G401 (cell line): ENCODE measurements at places on chromosomes 3 and 15. TPM values are rescaled to one million over a fixed set of nuclear protein-coding genes. Genes with fewer than 3 reads are reported as not detected.

Gene CKMT1A
- total RNA-seq, result 3.8 and 14.2 TPM in 2 replicates

Gene ANKRD34C
- total RNA-seq, result not detected in 2 replicates

Gene GPR15
- not detected in 2 replicates for total RNA-seq

Gene SEMA3F
- 46.9 and 55.8 TPM in 2 replicates for total RNA-seq

Gene C3orf85
- not detected in 2 replicates for total RNA-seq

Gene ATP8B4
- 3.5 TPM in 1 of 2 replicates, not detected in the other for total RNA-seq

Gene FBXL2
- total RNA-seq, result 18.5 and 23.2 TPM in 2 replicates

Gene DNAJA4
- total RNA-seq, result not detected in 2 replicates

Gene FRMD4B
- total RNA-seq, result 17.7 and 19.9 TPM in 2 replicates

Gene WDR53
- 0.49 and 2.9 TPM in 2 replicates for total RNA-seq

Gene CEP19
- 4.4 and 8.7 TPM in 2 replicates for total RNA-seq

Gene HESX1
- total RNA-seq, result 0.43 and 3.6 TPM in 2 replicates

Gene WDR93
- total RNA-seq, result 0.25 and 0.64 TPM in 2 replicates

Gene LTF
- total RNA-seq, result not detected in 2 replicates

Gene SPATA12
- total RNA-seq, result not detected in 2 replicates

Gene MAP1A
- 10.0 and 16.4 TPM in 2 replicates for total RNA-seq

Gene GOLGA8F
- not detected in 2 replicates for total RNA-seq

Gene TP63
- total RNA-seq, result not detected in 2 replicates

Gene JMJD7
- 6.7 and 11.8 TPM in 2 replicates for total RNA-seq

Gene ISG20
- 6.6 and 12.5 TPM in 2 replicates for total RNA-seq

Gene TMEM158
- not detected in 2 replicates for total RNA-seq

Gene CHRM5
- total RNA-seq, result 0.18 TPM in 1 of 2 replicates, not detected in the other

Gene FETUB
- not detected in 2 replicates for total RNA-seq

Gene GOLGA6L9
- 0.62 and 1.4 TPM in 2 replicates for total RNA-seq

Gene ERICH6
- not detected in 2 replicates for total RNA-seq

Gene DUOXA1
- not detected in 2 replicates for total RNA-seq

Gene AQP9
- not detected in 2 replicates for total RNA-seq

Gene KLF15
- 5.9 and 8.7 TPM in 2 replicates for total RNA-seq

Gene PLXNB1
- 10.7 and 23.5 TPM in 2 replicates for total RNA-seq

Gene SEMA7A
- total RNA-seq, result 8.5 and 14.3 TPM in 2 replicates

Gene PRICKLE2
- 0.25 and 0.31 TPM in 2 replicates for total RNA-seq

Gene MAGEL2
- not detected in 2 replicates for total RNA-seq

Gene EPHA6
- not detected in 2 replicates for total RNA-seq

Gene CILP
- total RNA-seq, result not detected in 2 replicates

Gene GHSR
- total RNA-seq, result not detected in 2 replicates

Gene CELSR3
- total RNA-seq, result 4.6 and 5.0 TPM in 2 replicates

Gene FRMD5
- total RNA-seq, result not detected in 2 replicates

Gene CASR
- not detected in 2 replicates for total RNA-seq

Gene PLA2G4D
- total RNA-seq, result 0.43 and 0.61 TPM in 2 replicates

Gene SLC28A1
- not detected in 2 replicates for total RNA-seq

Gene SLC22A14
- not detected in 2 replicates for total RNA-seq

Gene CHST14
- total RNA-seq, result 5.8 and 6.5 TPM in 2 replicates

Gene CCR8
- not detected in 2 replicates for total RNA-seq

Gene HRH1
- total RNA-seq, result not detected in 2 replicates

Gene IGSF10
- total RNA-seq, result 0.07 TPM in 1 of 2 replicates, not detected in the other

Gene NMNAT3
- not detected in 2 replicates for total RNA-seq

Gene CRABP1
- not detected in 2 replicates for total RNA-seq

Gene TRPM1
- 3.2 TPM in 1 of 2 replicates, not detected in the other for total RNA-seq

Gene NANOGP8
- total RNA-seq, result 1.7 TPM in 1 of 2 replicates, not detected in the other

Gene GLDN
- not detected in 2 replicates for total RNA-seq

Gene VILL
- 7.1 and 8.2 TPM in 2 replicates for total RNA-seq
